HFF-Myc (cell line): ENCODE measurements at places on chromosomes 11 and 22.

GRCh38 chr11:57622263-57622662 is 24.8 kb downstream of the SERPING1 start:
- DNase-seq = no peak

- DNase-seq = no peak
Measured at GRCh38 chr22:40198733-40199132, 21.0 kb downstream of the TNRC6B start.

GRCh38 chr11:27456140-27456794 is 16.3 kb downstream of the LGR4 start:
- DNase-seq = no peak

DNA sequence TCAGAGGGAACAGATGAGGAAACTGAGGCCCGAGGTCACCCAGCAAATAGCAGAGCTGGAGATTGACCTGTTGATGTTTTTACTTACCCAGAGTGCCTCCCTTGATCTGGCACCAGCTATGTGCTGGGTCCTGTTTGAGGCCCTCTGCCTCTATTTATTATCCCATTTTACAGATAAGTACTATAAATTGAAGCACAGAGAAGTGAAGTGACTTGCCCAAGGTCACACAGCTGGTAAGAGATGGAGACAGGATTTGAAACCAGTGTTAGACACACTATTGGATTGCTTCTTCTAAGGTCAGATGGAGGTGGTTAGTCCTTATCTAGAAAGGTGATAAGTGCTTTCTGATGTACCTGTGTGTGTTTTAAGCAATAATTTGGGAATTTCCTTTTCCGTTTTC is 13.5 kb downstream of the SGSM1 start:
- no peak for DNase-seq

- no peak for DNase-seq
Measured at GRCh38 chr11:20443596-20443995, 56.1 kb downstream of the PRMT3 start.

DNA sequence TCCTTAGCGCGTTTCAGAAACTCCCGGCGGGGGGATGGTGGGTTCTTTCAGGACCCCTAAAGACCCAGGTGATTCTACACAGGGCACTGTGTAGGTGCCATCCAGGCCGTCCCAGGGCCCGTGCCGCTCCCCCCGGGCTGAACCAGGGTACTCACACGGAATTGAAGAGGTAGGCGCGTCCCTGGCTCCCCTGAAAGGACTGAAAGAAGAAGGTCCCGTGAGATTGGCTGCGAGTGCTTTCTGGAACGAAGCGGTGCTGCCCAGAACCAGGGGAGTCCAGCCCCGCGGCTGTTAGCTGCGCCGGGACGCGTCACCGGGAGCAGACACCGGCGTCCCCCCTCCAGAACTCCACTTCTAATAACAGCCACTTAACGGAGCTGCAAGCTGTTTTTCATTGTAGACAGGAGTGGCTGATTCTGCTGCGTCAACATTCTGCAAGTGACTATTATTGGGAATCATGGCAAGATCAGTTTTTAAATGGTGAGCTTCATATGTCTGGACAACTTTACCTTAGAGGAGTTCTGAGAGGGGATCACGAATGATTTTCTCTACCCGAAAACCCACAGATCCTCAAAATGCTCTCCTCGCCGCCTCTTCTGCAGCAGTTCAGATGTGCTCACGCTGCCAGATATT is 31.8 kb downstream of the YPEL1 start:
- DNase-seq = no peak

- DNase-seq = no peak
Measured at GRCh38 chr11:44388828-44389657, 79.1 kb upstream of the ALX4 start.

DNA sequence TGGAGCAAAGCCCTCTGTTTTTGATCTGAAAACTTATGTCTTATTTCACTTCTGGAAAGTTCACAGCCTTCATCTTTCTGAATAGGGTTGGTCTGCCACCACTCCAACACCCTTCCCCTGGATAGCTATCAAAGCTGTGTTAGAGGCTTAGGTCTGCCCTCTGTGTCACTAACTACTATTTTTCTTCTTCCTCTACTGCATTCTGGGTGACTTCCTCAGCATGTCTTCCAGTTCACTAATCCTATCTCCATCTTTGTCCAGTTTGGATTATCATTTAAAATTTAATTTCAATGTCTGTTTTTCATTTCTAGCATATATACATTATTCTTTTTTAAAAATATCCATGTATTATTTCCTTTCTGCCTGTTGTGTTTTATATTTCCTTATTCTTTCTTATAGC is 84.6 kb downstream of the ZNRF3 start:
- DNase-seq = no peak

DNA sequence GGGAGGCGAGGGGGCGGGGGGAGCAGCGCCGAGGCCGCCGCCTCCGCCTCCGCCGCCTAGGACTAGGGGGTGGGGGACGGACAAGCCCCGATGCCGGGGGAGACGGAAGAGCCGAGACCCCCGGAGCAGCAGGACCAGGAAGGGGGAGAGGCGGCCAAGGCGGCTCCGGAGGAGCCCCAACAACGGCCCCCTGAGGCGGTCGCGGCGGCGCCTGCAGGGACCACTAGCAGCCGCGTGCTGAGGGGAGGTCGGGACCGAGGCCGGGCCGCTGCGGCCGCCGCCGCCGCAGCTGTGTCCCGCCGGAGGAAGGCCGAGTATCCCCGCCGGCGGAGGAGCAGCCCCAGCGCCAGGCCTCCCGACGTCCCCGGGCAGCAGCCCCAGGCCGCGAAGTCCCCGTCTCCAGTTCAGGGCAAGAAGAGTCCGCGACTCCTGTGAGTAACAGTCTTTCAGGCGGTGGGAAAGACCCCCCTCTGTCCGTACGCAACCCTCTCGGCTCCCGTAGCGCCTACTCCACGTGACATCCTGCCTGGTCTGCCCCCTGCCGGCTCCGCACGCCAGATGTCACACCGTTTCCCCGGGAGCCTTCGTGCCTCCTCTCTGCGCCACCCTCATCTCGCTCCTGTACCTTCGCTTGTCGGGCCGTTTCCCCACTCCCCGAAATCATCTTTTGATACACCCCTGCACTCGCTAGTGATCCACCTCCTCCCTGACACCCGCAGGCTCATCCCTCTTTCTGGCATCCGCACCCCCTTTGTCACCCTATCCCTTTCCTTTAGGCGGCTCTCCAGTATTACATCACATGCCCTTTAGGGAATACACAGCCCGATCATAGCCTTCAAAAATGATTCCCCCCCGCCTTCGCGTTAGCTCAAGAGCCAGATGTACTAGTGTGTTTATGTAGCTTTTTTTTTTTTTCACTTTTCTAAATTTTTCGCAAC is 598 bp downstream of the ZFP91 start:
- DNase-seq = peak; percentile 73

GRCh38 chr11:32429477-32429876 is 5.9 kb downstream of the WT1 start:
- no peak for DNase-seq

GRCh38 chr11:17012179-17012578 is 2.0 kb downstream of the PLEKHA7 start:
- no peak for DNase-seq

DNA sequence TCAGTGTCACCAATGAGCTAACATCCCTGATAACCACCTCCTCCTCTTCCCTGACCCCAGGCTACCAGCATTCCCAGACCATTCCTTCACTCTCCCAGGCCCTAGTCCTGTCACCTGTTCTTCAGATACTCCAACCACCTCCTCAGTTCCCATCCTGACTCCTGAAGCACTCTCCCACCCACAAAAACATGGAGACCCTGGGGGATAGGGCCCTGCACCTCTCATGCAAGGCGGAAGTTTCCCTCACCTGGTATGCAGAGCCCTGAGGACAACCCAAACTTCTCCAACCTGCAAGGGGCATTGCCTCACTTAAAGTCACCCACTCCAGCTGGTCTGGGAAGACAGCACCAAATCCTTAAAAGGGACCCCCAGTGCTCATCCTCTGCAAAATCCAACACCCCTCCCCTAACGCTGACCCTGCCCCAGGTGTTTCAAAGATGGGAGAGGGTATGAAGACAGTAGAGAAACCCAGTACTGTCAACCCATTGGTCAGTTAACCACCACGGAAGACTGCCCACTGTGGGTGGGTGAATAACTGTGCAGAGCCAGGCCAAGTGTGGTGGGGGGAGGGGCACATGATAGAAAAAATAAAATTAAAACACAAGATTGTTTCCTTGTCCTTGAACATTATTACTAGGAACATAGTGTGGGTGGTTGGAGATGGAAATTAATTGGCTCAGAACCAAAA is 1.4 kb downstream of the TNKS1BP1 start:
- no peak for DNase-seq
